Progenitor cell of endocrine pancreas (in vitro differentiated cells): ENCODE measurements at places on chromosomes 16 and 17. TPM values are rescaled to one million over a fixed set of nuclear protein-coding genes. Genes with fewer than 3 reads are reported as not detected.

DNA sequence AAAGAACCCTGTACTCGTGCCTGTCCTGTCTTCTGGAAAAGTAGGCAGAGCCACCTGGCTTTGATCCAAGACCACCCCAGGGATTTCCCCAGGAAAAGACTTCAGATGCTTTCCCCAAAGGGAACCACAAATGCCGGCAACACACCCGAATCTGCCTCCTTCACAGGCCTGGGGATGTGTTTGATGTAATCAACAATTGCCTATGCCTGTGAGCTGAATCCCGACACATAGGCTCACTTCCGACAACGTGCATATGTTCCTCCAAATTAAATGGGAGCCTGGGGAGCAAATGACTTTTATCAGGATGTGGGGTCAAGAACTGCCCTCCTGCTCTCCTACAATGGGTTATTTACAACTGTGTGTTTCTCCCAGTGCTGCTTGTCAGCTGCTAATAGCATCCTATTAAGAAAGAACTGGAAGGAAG, 535.2 kb upstream of the CDH11 start:
- no peak overlapping the region for H3K27ac ChIP-seq
- peaks cover 35% of the 10 kb centered on the region for H3K27me3 ChIP-seq
- H3K4me1 ChIP-seq = no peaks in the 10 kb centered on the region
- no peak for DNase-seq

DNA sequence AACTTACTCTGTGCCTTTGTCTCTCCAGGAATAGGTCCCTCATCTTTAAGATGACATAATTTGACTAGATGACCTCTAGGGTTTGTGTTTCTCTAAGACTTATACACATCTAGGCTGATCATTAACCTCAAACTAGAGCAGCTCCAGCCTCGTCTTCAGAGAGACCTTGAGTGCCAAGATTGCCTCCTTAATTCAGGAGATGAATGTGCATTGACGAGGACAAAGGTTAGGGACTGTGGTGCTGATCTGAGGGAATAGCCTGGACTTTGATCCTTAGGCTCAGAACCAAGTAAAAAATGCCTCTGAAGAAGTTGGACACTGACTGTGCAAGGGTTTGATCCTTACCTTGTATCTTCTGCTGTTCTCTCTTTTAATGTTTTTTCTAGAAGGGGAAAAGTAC, 17.2 kb upstream of the ASIC2 start:
- H3K27ac ChIP-seq = no peak overlapping the region
- H3K36me3 ChIP-seq = no peaks in the 10 kb centered on the region
- no peak overlapping the region for H3K4me3 ChIP-seq
- peaks cover 32% of the 10 kb centered on the region for H3K27me3 ChIP-seq
- no peak for DNase-seq

GRCh38 chr17:73539166-73539565, 105.1 kb downstream of the SDK2 start:
- H3K36me3 ChIP-seq = no peaks in the 10 kb centered on the region
- peaks cover 9% of the 10 kb centered on the region for H3K27me3 ChIP-seq
- H3K4me1 ChIP-seq = peaks cover 26% of the 10 kb centered on the region
- H3K27ac ChIP-seq = no peak overlapping the region
- no peak for DNase-seq
- H3K4me3 ChIP-seq = no peak overlapping the region

- no peaks in the 10 kb centered on the region for H3K4me1 ChIP-seq
- H3K27me3 ChIP-seq = peaks cover 5% of the 10 kb centered on the region
- H3K36me3 ChIP-seq = no peaks in the 10 kb centered on the region
- peak; percentile 50 for DNase-seq
These were observed 73.3 kb upstream of the MTMR4 start for GRCh38 chr17:58587713-58588117.

- peaks cover 41% of the 10 kb centered on the region for H3K4me1 ChIP-seq
- peaks cover 11% of the 10 kb centered on the region for H3K36me3 ChIP-seq
- no peaks in the 10 kb centered on the region for H3K27me3 ChIP-seq
- peak overlapping the region; percentile 67 for H3K27ac ChIP-seq
- no peak for DNase-seq
- H3K4me3 ChIP-seq = no peak overlapping the region
These were observed 5.8 kb downstream of the ZC3H7A start for GRCh38 chr16:11791144-11791828.

Gene TBC1D3G
- not detected in 2 replicates for total RNA-seq

Gene GUCY2D
- not detected in 2 replicates for total RNA-seq

Gene MGAT5B
- total RNA-seq = 2.8 and 4.6 TPM in 2 replicates

DNA sequence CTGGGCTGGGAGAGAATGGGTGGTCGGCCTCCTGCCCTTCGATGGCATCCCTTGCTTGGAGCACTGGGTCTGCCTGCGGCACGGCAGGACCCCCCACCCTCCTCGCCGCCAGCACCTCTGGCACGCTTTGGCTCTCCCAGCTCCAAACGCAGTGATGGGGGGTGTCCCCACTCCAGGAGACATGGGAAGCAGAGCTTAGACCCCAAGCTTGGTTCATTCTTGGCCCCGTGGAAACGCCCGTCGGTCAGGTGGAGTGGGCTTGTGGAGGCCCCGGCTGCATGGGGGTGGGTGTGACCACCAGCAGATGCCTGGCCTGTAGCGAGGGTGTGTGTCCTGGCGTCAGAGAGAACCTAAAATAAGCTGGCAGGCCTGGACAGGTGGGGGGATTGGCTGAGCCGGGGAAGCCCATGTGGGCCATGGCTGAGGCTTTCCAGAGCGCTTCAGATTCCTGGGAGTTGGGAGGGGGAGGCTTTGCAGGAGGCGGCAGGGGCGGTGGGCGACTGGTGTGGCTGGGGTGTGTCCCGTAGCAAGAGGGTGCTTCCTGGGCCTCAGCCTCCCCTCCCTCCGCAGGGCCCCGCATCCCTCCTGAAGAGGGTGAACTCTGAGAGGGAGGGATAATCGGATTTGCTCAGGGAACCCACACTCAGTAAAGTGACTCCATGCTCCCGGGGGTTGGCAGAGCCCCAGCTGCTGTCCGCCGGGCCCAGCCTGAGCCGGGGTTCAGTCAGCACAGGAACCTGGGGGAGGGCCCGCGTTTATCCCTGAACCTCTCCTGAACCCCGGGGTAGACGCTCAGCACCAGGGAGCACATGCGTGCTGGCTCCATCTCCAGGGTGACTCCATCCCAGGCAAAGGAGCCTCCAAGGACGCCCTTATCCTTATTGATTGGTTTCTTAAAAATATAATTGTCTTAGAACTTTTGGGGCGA, 3.4 kb downstream of the CACNA1H start:
- peaks cover 1% of the 10 kb centered on the region for H3K36me3 ChIP-seq
- peaks cover 13% of the 10 kb centered on the region for H3K4me1 ChIP-seq
- H3K4me3 ChIP-seq = no peak overlapping the region
- H3K27ac ChIP-seq = no peak overlapping the region
- no peak for DNase-seq
- peaks cover 3% of the 10 kb centered on the region for H3K27me3 ChIP-seq

Gene MYL11
- total RNA-seq = 2.6 and 3.5 TPM in 2 replicates

DNA sequence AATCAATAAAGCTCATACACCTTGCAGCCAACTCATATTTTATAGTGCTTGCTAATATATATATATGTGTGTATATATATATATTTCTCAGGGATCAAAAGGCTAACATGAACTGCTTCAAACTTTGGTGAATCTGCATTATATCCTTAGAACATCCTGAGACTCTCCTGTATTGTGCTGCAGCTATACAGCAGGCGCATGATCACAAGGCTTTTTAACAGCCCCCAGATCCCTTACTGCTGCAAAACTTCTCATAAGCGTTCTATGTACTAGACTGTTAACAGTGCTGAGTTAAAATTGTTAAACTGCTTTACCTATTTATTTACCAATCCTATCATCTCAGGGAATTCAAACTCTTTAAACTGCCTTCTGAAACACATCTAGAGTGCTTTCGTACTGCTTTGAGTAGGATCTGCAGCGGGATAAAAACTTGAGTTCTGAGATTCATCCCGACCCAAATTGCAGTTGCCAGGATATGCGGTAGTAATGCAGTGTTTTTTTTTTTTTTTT, 1.3 kb downstream of the GPATCH8 start:
- H3K36me3 ChIP-seq = no peaks in the 10 kb centered on the region
- DNase-seq = no peak
- H3K27me3 ChIP-seq = peaks cover 13% of the 10 kb centered on the region

GRCh38 chr16:2388875-2389433, 40.3 kb upstream of the CCNF start:
- H3K36me3 ChIP-seq = peaks cover 1% of the 10 kb centered on the region
- H3K27me3 ChIP-seq = no peaks in the 10 kb centered on the region
- H3K27ac ChIP-seq = peak overlapping the region; percentile 12
- no peak for DNase-seq

DNA sequence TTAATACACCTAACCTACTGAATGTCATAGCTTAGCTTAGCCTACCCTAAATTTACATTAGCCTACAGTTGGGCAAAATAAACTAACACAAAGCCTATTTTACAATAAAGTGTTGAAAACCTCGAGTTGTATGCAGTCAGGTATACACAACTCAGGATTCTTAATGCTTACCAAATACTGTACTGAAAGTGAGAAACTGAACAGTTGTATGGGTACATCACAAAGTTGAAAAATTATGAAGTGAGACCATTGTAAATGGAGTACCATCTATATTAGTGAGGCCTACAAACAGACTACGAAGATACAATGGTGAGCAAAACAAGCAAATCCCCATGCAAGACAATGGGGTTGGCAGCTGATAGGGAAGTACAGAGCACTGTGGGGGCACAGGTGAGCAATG, 79.7 kb downstream of the VAT1L start:
- H3K4me3 ChIP-seq = no peak overlapping the region
- H3K27ac ChIP-seq = no peak overlapping the region
- no peaks in the 10 kb centered on the region for H3K36me3 ChIP-seq

DNA sequence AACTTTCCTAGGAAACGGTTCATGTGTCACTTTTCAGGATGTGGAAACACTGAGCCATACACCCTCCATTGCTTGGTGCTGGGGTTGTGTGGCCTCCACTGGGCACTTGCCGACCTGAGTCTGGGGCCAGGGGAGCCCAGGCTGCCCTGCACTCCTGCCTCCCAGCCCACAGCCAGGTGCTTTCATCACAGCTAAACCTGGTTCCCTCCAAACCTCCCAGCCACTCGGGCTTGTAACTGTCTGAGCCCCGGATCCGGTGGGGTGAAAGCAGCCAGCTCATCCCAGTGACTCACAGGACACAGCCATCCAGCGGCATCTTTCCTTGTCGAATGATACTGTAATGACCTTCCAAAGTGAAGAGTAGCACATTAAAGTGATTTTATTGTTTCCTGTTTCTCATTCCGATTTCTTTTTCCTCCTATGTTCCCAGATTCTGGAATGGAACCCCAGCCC, 19.8 kb downstream of the CARHSP1 start:
- H3K27ac ChIP-seq = peak overlapping the region; percentile 84
- DNase-seq = no peak
- H3K27me3 ChIP-seq = no peaks in the 10 kb centered on the region
- peaks cover 21% of the 10 kb centered on the region for H3K36me3 ChIP-seq
